ENCODE measurements at places on chromosomes 7 and 10.

- no peak for DNase-seq
Observed at GRCh38 chr10:51879238-51879637, 179.8 kb upstream of the CSTF2T start.

DNA sequence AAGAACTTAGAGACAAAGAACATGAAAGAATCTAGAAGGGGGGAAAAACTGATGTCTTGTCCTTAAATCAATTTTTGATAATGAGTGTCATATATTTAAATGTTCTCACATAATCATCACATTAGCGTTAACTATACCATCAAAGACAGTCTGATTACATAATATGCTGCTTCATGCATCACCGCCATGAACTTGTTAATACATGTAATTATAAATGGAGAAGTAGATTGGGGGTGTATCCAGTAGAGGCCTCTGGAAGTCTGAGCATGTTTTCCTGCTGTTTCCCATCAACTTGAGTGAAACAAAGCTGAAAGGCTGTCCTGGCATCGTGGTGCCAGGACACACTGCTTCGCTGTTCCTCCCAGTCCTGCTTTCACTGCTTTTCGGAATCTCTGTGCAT lies 48.2 kb downstream of the PRLHR start:
- DNase-seq, result no peak

- no peak for DNase-seq
Observed at GRCh38 chr7:142629588-142630260, 119.5 kb upstream of the PRSS1 start.

- DNase-seq, result no peak
Observed at GRCh38 chr10:115001506-115002381, 63.7 kb downstream of the TRUB1 start.

DNA sequence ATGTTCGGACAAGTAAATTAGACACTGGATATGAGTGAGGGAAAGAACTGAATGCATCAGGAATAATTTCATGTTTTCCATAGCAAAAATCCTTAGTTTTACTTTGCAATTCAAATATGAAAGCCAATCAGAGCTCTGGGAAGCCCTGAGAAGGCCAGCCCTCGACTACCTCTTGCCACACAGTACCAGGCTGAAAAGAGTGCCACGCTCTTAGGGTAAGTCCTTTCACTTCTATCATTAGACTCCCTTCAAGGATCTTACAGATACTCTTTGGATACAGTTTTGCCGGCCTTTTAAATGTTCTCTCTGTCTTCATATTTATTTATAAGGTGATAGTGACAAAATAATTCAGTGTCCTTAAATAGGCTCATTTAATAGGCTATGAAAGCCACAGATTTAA lies 1.9 kb downstream of the COBL start:
- peak; percentile 40 for DNase-seq

GRCh38 chr7:81330108-81330507 lies 411.3 kb upstream of the SEMA3C start:
- no peak for DNase-seq

- no peak for DNase-seq
Observed at GRCh38 chr10:123204127-123204461, 49.9 kb downstream of the BUB3 start.

DNA sequence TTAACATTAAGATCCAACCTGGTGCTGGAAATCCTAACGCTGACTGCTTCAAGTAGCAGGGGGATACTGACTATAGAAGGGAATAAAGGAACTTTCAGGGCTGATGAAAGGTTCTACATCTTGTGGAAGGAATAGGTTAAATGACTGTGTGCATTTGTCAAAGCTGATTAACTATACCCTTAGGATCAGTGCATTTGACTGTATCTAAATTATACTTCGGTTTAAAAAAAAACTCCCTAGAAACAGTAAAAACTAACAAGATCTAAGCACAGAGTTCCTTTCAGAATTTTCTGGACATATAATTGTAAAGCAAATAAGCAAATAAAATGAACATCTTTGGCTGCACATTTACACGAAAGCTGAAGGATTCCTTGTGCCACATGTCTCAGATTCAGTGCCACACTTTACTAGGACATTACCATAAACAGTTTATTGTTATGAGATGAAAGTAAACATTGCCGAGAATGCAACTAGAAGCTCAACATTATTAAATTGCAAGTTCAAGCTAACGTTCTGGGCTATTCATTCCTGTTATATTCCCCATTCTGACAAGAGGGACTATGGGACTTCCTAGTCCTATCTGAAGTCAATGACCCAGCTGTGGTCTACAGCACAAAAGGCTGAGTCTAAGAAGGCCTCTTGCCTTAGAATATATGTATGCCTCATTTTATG lies 20.7 kb downstream of the ANK3 start:
- DNase-seq, result peak; percentile 30

DNA sequence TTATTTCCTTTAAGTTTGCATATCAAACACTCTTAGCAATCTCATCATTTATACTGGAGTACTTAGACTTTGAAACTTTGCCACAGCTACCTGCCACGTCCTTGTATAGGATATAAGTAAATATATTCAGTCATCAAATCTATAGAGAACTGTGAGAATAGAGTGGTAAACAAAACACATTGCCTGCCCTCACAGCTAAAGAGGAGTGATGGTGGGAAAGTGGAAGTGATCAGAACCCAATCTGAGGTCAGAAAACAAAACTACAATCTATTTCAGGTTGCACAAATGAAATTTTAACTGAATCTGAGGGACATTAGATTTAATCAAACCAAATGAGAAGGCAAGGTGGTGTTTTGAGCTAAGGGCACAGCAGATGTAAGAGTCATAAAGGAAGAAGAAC lies 74.8 kb downstream of the ZEB1 start:
- DNase-seq, result no peak

GRCh38 chr10:34229917-34230316 lies 585.2 kb downstream of the PARD3 start:
- no peak for DNase-seq

GRCh38 chr10:44956717-44957706 lies 2.6 kb upstream of the RASSF4 start:
- no peak for DNase-seq

DNA sequence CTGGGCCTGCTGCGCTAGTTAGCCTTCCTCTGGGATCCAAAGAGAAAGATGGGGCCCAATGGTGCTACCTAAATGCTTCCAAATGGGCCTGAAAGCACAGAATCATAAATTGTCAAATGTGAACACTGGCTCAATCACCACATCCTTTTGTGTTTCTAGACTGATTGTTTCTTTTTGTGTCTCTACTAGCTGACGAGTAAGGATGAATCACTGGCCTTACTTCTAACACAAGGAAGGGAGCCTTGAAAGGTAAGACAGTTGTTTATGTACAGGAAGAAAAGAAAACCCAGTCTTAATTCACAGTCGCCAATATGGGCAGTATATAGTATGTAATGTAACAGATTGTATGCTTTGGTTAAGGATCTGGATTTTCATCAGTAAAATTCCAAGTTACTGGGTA lies 89.5 kb downstream of the ZNF92 start:
- DNase-seq, result no peak

- DNase-seq, result no peak
Observed at GRCh38 chr7:102132209-102132752, 154.4 kb upstream of the SH2B2 start.

- DNase-seq, result no peak
Observed at GRCh38 chr7:151393031-151393977, 16.5 kb downstream of the WDR86 start.

GRCh38 chr7:102291056-102291915 lies 4.6 kb downstream of the SH2B2 start:
- no peak for DNase-seq

- DNase-seq, result no peak
Observed at GRCh38 chr10:4733843-4734224, 92.2 kb upstream of the AKR1E2 start.

DNA sequence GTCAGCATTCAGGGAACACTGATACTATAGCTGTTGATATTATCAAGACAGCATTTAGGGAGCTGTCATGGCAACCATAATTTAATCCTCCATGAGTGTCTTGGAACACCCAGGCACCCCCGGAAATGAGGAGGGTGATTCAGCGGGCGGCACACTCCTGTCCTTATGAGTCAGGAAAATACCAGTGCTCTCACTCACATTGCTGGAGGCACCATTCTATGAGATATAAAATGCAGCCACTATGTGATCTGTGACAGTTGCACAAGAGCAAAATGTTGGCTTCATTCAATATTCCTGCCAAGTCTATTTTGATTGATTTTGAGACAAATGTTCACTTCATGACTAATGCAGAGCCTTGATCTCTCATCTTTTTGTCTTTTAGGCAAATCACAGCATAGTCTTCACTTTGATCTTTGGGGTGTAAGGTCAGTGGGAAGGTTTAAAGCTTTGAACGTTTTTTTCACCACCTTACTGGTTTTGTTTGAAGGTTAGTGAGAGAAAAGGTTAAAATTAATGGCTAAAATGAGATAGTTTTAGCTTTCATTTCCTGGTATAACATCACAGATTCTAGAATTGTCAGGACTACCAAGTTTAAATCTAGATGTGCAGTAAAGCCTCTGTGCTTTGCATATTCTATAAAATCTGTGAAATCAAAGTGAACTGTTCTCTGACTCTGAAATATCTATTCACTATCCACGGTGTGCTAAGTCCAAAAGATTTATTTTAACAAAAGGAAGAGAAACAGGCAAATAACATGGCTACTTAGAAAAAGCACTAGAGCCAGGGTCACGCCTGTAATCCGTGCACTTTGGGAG lies 12.4 kb upstream of the ARHGAP12 start:
- no peak for DNase-seq

DNA sequence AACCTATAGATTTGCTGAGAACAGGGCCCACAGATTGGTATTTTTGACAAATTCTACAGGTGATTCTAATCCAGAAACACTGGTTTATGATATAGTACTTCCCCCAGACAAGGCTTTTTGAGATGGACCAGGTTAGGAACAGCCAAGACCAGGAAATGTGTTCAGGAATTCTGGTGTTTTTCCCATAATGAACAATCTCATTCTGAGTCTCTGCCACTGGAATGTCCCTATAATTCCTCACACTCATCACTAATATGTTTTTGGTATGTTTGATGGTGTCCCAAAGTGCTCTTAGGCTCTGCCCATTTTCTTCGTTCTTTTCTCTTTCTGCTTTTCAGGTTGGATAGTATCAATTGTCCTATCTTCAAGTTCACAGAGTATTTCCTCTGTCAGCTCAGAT lies 107.2 kb upstream of the IGFBP3 start:
- DNase-seq, result no peak

DNA sequence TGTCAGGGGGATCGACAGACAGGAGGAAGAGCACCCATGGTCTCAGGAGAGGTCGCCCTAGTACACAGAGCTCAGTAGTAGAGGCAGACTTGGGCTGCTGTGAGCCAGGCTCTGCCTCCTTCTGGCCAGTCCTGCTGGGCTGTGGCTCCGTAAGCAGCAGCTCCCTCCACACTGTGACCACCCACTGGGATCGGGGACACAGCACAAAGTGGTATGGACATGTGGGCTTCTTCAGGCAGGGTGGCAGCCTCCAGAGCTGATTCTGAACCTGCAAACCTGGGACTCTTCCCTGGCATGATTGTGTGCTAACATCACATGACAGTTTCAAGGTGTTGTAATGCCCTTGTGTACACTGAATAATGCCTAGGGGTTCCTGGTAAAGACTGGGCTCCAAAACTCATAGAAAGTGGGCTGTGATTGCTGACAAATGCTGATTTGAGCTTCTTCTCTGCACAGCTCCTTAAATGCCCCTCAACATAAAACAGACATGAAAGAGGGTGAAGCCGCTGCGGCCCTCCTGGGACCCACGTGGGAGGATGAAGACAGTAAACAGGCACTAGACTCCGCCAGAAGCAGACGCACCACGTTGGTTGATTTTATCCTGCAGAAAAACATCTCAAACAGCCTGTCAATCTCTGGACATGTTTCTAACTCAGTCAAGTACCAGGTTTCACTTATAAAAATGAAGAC lies 76.7 kb downstream of the GPR26 start:
- DNase-seq, result no peak

DNA sequence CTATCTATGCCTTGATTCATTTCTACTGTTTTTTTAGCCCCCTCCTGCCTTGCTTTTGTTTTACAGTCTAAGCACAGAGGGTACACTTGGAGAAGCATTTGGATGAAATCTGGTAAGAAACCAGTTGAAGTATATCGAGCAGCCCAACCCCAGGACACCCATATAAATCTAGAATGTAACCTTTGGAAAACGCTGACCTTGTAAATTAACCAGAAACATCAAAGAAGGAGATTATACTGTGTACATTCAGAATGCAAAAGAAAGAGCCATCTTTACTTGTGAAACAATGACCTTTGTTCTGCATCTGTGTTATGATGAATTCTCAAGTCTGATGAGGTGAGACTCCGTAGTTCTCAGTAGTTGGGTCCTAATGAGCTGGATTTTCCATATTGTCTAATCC lies 49.3 kb upstream of the RAB18 start:
- DNase-seq, result no peak

- DNase-seq, result no peak
Observed at GRCh38 chr7:300546-301290, 10.7 kb downstream of the FOXL3 start.

DNA sequence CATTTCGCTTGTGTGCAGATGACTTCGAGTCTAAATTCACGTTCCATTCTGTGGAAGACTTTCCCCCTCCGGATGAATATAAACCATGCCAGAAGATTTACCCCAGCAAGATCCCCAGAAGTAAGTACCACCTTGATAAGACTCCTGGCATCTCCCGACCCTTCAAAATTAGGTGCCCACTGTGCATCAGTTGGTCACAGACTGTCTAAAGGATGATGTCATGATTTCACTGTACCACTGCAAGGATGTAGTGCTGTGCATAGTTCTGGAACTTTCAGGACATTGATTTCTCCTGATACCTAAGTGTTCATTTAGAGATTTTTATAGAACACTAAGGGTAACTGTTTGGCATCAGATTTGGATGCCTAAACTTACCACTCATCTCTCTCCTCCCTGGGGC lies 83.0 kb downstream of the WIPF3 start:
- no peak for DNase-seq

- DNase-seq, result no peak
Observed at GRCh38 chr7:91291902-91292301, 27.7 kb downstream of the FZD1 start.

DNA sequence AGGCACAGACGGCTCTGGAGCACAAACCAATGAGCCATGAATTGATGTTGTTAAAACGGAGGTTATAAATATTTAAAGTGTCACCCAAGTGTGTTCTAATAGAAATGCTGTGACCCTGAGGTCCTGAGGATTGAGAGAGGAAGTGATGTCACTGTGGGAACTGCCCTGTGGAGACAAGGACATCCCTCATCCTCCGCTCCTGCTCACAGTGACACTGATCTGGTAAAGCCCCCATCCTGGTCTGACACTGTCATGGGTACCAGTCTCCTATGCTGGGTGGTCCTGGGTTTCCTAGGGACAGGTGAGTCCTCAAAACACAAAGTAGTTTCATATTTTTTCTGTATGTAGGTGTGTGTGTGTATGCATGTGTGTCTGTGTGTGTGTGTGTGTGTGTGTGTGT lies 237.9 kb upstream of the PRSS1 start:
- no peak for DNase-seq
